Hair follicular keratinocyte (primary cell): ENCODE measurements at places on chromosomes 4 and X. TPM values are rescaled to one million over a fixed set of nuclear protein-coding genes. Genes with fewer than 3 reads are reported as not detected.

TKTL2 gene
- total RNA-seq = not detected in 2 replicates

PPBP gene
- total RNA-seq = 0.49 TPM in 1 of 2 replicates, not detected in the other

SULT1B1 gene
- total RNA-seq = not detected in 2 replicates

CABS1 gene
- total RNA-seq = not detected in 2 replicates

NHSL2 gene
- total RNA-seq = under 0.01 TPM in 2 replicates

XAGE1A gene
- not detected in 2 replicates for total RNA-seq

SORCS2 gene
- 0.31 TPM in 1 of 2 replicates, not detected in the other for total RNA-seq

POF1B gene
- total RNA-seq = 3.2 and 9.1 TPM in 2 replicates

SATL1 gene
- total RNA-seq = under 0.01 TPM in 1 of 2 replicates, not detected in the other

MID1 gene
- 3.6 and 7.6 TPM in 2 replicates for total RNA-seq

BGN gene
- total RNA-seq = 0.30 and 1.0 TPM in 2 replicates

UGT8 gene
- total RNA-seq = 0.61 TPM in 1 of 2 replicates, not detected in the other

GAGE13 gene
- total RNA-seq = not detected in 2 replicates

WDR17 gene
- total RNA-seq = 0.16 and 1.4 TPM in 2 replicates

IL3RA gene
- total RNA-seq = not detected in 2 replicates

XKRX gene
- total RNA-seq = 0.08 and 0.16 TPM in 2 replicates

SPANXC gene
- total RNA-seq = not detected in 2 replicates

AGTR2 gene
- not detected in 2 replicates for total RNA-seq

LRP2BP gene
- total RNA-seq = 0.08 and 0.31 TPM in 2 replicates

ERAS gene
- not detected in 2 replicates for total RNA-seq

NDNF gene
- not detected in 2 replicates for total RNA-seq

CXCL1 gene
- 104 and 131 TPM in 2 replicates for total RNA-seq

ARHGEF6 gene
- 0.08 TPM in 2 replicates for total RNA-seq

PCDH11X gene
- total RNA-seq = not detected in 2 replicates

P2RY10 gene
- total RNA-seq = not detected in 2 replicates

ZFP92 gene
- 1.0 and 1.1 TPM in 2 replicates for total RNA-seq

ODAM gene
- total RNA-seq = not detected in 2 replicates

CCSER1 gene
- total RNA-seq = 0.19 and 0.39 TPM in 2 replicates

SPINK2 gene
- total RNA-seq = not detected in 2 replicates

SLC2A9 gene
- 59.2 and 68.3 TPM in 2 replicates for total RNA-seq

GAGE1 gene
- not detected in 2 replicates for total RNA-seq

POLR2B gene
- total RNA-seq = 55.4 and 64.4 TPM in 2 replicates

PRPS1 gene
- 17.8 and 27.5 TPM in 2 replicates for total RNA-seq

CEP135 gene
- 2.1 and 4.3 TPM in 2 replicates for total RNA-seq

INPP4B gene
- 25.6 and 32.6 TPM in 2 replicates for total RNA-seq

ESX1 gene
- total RNA-seq = 0.15 and 2.4 TPM in 2 replicates

FRG2 gene
- total RNA-seq = not detected in 2 replicates

AADAT gene
- total RNA-seq = 3.1 and 4.7 TPM in 2 replicates

GABRA4 gene
- not detected in 2 replicates for total RNA-seq

WNK3 gene
- 0.31 and 0.53 TPM in 2 replicates for total RNA-seq

MTCP1 gene
- total RNA-seq = 1.6 and 5.5 TPM in 2 replicates

FGF16 gene
- total RNA-seq = not detected in 2 replicates

GPM6B gene
- 0.08 and 0.19 TPM in 2 replicates for total RNA-seq

DCX gene
- total RNA-seq = not detected in 2 replicates

SMIM10L2A gene
- total RNA-seq = 0.80 and 2.0 TPM in 2 replicates
